Nephron progenitor cell (in vitro differentiated cells): ENCODE measurements at places on chromosomes 3 and 15.

DNA sequence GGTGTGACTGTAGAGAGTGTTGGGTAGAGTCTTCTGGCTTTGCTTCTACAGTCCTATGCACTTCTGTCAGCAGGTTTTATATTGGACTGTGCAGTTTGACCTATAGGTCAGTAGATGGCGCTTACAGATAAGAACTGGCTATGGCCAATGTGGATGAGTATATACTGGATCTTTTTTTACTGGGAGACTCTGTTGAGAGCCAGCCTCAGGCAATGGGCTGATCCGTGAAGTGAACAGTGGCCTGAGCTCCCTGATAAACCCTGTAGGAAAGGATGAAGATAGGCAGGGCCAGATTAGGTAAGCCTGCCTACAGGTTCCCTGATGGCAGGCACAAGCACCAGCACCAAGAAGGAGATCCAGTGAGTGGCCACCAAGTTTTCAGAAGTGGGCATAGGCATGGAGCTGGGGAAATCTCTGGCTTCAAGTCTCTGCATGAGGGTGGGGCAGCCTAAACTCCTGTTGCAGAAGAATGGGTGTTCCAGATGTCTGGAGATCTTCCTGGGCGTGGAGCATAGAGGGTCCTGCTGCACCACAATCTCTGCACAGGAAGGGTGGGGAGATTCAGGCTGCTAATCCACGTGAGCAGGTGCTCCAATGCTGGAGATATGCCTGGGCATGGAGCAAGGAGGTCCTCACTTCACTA, 326.0 kb upstream of the SGO1 start:
- no peak overlapping the region for H3K27ac ChIP-seq
- no peak overlapping the region for H3K4me3 ChIP-seq
- H3K36me3 ChIP-seq = no peaks in the 10 kb centered on the region
- H3K27me3 ChIP-seq = no peaks in the 10 kb centered on the region
- H3K4me1 ChIP-seq = peaks cover 7% of the 10 kb centered on the region

DNA sequence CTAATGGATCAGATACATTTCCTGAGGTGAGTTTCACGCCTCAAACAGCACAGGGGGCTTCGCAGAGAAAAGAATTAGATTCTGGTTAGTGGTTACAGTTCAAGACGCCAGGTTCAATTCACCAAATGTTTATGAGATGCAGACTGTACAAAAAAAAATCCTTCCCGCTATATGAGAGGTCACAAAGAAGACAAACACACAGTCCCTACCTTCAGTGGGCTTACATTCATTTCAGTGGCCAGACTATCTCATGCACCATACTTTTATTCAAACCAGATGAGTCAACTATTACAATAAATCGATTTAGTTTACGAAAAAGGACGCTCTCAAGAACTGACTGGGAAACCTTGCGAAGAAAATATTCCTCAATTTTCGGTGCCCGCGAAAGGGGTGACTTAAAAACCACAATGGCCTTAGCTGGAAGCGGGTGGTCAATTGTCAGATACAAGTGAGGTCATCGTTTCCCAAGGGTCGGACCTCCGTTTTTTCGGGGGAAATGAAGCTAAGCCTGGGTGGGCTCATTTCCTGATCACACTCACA, 695 bp downstream of the METTL6 start:
- peak overlapping the region; percentile 100 for H3K4me3 ChIP-seq
- no peaks in the 10 kb centered on the region for H3K27me3 ChIP-seq
- H3K4me1 ChIP-seq = peaks cover 45% of the 10 kb centered on the region
- DNase-seq = no peak
- H3K27ac ChIP-seq = peak overlapping the region; percentile 68

- no peak for DNase-seq
- no peaks in the 10 kb centered on the region for H3K36me3 ChIP-seq
- peaks cover 6% of the 10 kb centered on the region for H3K27me3 ChIP-seq
- no peak overlapping the region for H3K4me3 ChIP-seq
- no peak overlapping the region for H3K27ac ChIP-seq
- no peaks in the 10 kb centered on the region for H3K4me1 ChIP-seq
Measured at GRCh38 chr3:39327053-39327745, 2.3 kb upstream of the CCR8 start.

- no peak overlapping the region for H3K4me3 ChIP-seq
- H3K27me3 ChIP-seq = no peaks in the 10 kb centered on the region
- DNase-seq = no peak
- no peaks in the 10 kb centered on the region for H3K4me1 ChIP-seq
Measured at GRCh38 chr3:155581579-155581978, 163.3 kb downstream of the PLCH1 start.

DNA sequence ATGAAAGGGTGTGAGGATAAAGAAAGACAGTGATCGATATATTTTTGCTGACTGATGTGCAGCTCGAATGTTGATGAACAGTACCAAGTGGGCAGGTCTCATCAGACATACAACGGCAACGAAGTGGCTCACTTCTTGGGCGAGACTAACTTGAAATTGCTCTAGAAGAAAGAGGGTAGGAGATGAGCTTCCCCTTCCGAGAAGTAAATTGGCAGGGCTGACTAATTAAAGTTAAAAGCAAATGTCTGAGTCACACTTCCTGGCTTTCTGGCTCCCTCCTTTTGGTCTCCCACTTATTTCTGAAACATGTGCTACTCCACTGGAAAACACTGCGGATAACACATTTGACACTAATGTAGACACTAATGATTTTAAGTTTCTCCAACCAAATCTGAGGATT, 228.3 kb downstream of the ABHD5 start:
- H3K27ac ChIP-seq = no peak overlapping the region
- peaks cover 48% of the 10 kb centered on the region for H3K4me1 ChIP-seq
- H3K36me3 ChIP-seq = no peaks in the 10 kb centered on the region
- DNase-seq = no peak
- H3K27me3 ChIP-seq = peaks cover 8% of the 10 kb centered on the region

- DNase-seq = no peak
- peaks cover 7% of the 10 kb centered on the region for H3K27me3 ChIP-seq
- H3K4me3 ChIP-seq = no peak overlapping the region
- H3K36me3 ChIP-seq = peaks cover 22% of the 10 kb centered on the region
- peak overlapping the region; percentile 86 for H3K27ac ChIP-seq
Measured at GRCh38 chr3:150286390-150287147, 121.5 kb upstream of the TSC22D2 start.

GRCh38 chr15:61613138-61613537, 384.0 kb upstream of the RORA start:
- no peak overlapping the region for H3K4me3 ChIP-seq
- peaks cover 22% of the 10 kb centered on the region for H3K36me3 ChIP-seq
- no peak overlapping the region for H3K27ac ChIP-seq

GRCh38 chr3:105747060-105747541, 121.7 kb downstream of the CBLB start:
- H3K27ac ChIP-seq = no peak overlapping the region
- H3K27me3 ChIP-seq = no peaks in the 10 kb centered on the region
- H3K4me1 ChIP-seq = no peaks in the 10 kb centered on the region
- H3K4me3 ChIP-seq = no peak overlapping the region

GRCh38 chr3:194283221-194284006, 67.7 kb downstream of the CPN2 start:
- DNase-seq = no peak
- H3K4me3 ChIP-seq = no peak overlapping the region
- H3K4me1 ChIP-seq = peaks cover 44% of the 10 kb centered on the region

GRCh38 chr15:70319466-70319865, 221.7 kb upstream of the TLE3 start:
- H3K27me3 ChIP-seq = peaks cover 3% of the 10 kb centered on the region
- peaks cover 50% of the 10 kb centered on the region for H3K4me1 ChIP-seq
- H3K27ac ChIP-seq = no peak overlapping the region
- H3K4me3 ChIP-seq = no peak overlapping the region

DNA sequence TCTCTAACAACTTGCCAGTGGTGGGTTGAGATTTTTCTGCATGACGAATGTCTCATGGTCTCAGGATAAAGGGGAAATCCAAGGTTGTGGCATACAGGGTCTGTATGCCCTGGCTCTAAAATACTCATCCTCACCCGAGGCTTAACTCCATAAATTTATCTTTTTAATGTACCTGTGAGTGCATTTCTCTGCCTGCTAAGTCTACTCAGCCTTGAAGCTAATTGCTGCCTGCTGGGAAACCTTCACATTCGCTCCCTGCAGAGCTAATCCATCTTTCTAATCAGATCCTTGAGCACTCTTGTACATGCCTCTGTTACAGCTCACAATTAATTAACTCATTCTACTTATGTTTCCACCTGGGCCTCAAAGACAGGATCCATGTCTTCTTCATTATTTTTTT, 93.8 kb downstream of the CMSS1 start:
- H3K4me1 ChIP-seq = peaks cover 48% of the 10 kb centered on the region
- H3K36me3 ChIP-seq = peaks cover 12% of the 10 kb centered on the region
- DNase-seq = no peak
- no peaks in the 10 kb centered on the region for H3K27me3 ChIP-seq
- H3K4me3 ChIP-seq = no peak overlapping the region

- H3K27ac ChIP-seq = no peak overlapping the region
- H3K4me1 ChIP-seq = peaks cover 21% of the 10 kb centered on the region
- peak overlapping the region; percentile 90 for H3K4me3 ChIP-seq
- H3K36me3 ChIP-seq = no peaks in the 10 kb centered on the region
Measured at GRCh38 chr15:84570164-84570735, 30.6 kb upstream of the ZSCAN2 start.

- no peak overlapping the region for H3K4me3 ChIP-seq
- peaks cover 16% of the 10 kb centered on the region for H3K4me1 ChIP-seq
- DNase-seq = no peak
- H3K27me3 ChIP-seq = peaks cover 3% of the 10 kb centered on the region
Measured at GRCh38 chr15:73078722-73079121, 26.5 kb downstream of the NEO1 start.

GRCh38 chr15:34182942-34183341, 27.0 kb downstream of the KATNBL1 start:
- no peak for DNase-seq
- H3K27me3 ChIP-seq = no peaks in the 10 kb centered on the region
- H3K27ac ChIP-seq = no peak overlapping the region
- H3K4me3 ChIP-seq = no peak overlapping the region
- no peaks in the 10 kb centered on the region for H3K4me1 ChIP-seq

DNA sequence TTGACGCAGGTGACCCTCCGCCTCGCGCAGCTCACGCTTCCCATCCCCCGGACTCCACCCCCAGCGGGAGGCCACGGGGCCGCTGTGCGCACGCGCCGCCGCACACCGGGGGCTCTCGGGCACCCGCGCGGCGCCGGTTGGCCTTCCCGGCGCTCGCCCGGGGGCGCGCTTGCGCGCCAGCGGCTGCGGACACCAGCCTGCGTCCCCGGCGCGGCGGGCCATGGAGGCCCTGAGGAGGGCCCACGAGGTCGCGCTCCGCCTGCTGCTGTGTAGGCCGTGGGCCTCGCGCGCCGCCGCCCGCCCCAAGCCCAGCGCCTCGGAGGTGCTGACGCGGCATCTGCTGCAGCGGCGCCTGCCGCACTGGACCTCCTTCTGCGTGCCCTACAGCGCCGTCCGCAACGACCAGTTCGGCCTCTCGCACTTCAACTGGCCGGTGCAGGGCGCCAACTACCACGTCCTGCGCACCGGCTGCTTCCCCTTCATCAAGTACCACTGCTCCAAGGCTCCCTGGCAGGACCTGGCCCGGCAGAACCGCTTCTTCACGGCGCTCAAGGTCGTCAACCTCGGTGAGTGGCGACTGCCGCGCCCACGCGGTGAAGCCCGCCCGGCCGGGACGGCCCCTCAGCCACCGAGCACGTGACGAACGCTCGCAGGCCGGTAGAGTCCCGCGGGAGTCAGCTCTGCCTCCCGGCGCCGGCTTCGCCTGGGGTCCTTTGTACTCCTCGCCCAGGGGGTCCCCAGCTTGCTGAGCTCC, at the start of gene C15orf61:
Gene C15orf61, plus strand, starts transcription at position 103 of the 754 bp plus-strand sequence. Its CDS starts 118 bp downstream, at position 221.
- no peaks in the 10 kb centered on the region for H3K27me3 ChIP-seq
- peak within 1 kb of the TSS; percentile 90 for H3K4me3 ChIP-seq
- DNase-seq = peak; percentile 80
- peaks cover 27% of the 10 kb centered on the region for H3K36me3 ChIP-seq
- peaks cover 30% of the 10 kb centered on the region for H3K4me1 ChIP-seq
- peak within 1 kb of the TSS; percentile 98 for H3K27ac ChIP-seq

- no peaks in the 10 kb centered on the region for H3K36me3 ChIP-seq
- H3K27me3 ChIP-seq = no peaks in the 10 kb centered on the region
- H3K4me3 ChIP-seq = no peak overlapping the region
- peaks cover 10% of the 10 kb centered on the region for H3K4me1 ChIP-seq
- no peak overlapping the region for H3K27ac ChIP-seq
- peak; percentile 40 for DNase-seq
Measured at GRCh38 chr15:51801391-51801835, 28.0 kb upstream of the TMOD3 start.

GRCh38 chr15:92882697-92883162, 17.4 kb upstream of the CHD2 start:
- no peak overlapping the region for H3K27ac ChIP-seq
- H3K27me3 ChIP-seq = no peaks in the 10 kb centered on the region
- peak overlapping the region; percentile 99 for H3K4me3 ChIP-seq
- peaks cover 43% of the 10 kb centered on the region for H3K36me3 ChIP-seq
- no peak for DNase-seq

DNA sequence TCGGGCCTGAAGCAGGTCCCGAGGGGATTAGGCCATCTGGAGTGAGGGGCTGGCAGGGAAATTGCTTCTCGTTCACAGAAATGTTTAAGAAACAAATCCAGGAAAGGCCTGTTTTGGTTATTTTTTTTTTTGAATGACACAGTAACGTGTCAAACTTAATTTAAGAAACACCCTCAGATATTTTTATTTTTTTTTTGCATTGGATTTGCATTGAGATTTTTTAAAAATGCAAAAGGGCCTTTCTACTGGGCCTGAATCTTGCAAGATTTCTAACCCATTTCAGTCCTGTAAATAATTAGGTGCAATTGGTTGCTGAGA, 25.0 kb upstream of the KLF13 start:
- DNase-seq = peak; percentile 43
- H3K36me3 ChIP-seq = no peaks in the 10 kb centered on the region
- peaks cover 26% of the 10 kb centered on the region for H3K27me3 ChIP-seq
- H3K4me1 ChIP-seq = peaks cover 62% of the 10 kb centered on the region
- H3K4me3 ChIP-seq = no peak overlapping the region

GRCh38 chr15:76935620-76936019, 4.1 kb downstream of the RCN2 start:
- no peak for DNase-seq
- H3K27me3 ChIP-seq = no peaks in the 10 kb centered on the region
- H3K4me3 ChIP-seq = peak overlapping the region; percentile 60

GRCh38 chr3:89402051-89402450, 294.6 kb downstream of the EPHA3 start:
- H3K27ac ChIP-seq = no peak overlapping the region
- no peak overlapping the region for H3K4me3 ChIP-seq
- no peak for DNase-seq

DNA sequence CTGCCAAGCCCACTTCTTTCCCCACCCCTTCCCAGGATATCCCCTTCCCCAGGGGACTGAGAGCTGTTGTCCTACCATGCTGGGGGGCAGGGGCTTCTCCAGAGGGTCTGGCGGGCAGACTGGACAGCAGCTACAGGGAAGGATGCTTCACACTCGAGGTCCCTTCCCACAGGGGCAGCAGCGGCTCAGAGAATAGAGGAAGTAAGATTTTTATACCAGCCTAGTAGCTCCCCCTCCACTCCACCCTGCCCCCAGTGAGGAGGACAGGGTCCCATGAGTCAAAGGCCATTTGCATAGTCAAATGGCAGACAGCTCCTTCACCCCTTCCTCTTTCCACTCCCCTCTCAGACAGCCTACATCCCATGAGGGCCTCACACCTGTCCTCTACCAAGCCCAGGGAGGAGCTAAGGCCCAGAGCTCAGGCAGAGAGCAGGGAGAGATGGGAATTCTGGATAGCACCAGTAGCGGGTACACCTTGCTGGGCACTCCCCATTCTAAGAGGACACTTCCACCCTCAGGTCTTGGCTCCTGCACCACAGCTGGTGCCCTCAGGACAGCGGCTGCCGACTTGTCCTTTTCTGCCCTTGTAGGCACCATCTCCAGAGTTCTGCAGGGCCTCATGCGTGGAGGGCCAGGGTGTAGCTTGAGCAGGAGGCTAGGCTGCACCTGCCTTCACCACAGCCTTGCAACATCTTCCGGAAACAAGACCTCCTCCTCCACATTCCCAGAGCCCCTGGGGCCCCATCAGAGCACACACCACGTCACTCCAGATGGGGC, at the start of gene TLR9:
Gene TLR9, minus strand, starts transcription at position 194 of the 777 bp plus-strand sequence. Its CDS starts 116 bp downstream, at position 78.
- no peak within 1 kb of the TSS for H3K27ac ChIP-seq
- H3K36me3 ChIP-seq = peaks cover 4% of the 10 kb centered on the region
- DNase-seq = no peak
- peaks cover 19% of the 10 kb centered on the region for H3K4me1 ChIP-seq
